ENCODE measurements at places on chromosomes 16 and 17. TPM values are rescaled to one million over a fixed set of nuclear protein-coding genes. Genes with fewer than 3 reads are reported as not detected.

DNA sequence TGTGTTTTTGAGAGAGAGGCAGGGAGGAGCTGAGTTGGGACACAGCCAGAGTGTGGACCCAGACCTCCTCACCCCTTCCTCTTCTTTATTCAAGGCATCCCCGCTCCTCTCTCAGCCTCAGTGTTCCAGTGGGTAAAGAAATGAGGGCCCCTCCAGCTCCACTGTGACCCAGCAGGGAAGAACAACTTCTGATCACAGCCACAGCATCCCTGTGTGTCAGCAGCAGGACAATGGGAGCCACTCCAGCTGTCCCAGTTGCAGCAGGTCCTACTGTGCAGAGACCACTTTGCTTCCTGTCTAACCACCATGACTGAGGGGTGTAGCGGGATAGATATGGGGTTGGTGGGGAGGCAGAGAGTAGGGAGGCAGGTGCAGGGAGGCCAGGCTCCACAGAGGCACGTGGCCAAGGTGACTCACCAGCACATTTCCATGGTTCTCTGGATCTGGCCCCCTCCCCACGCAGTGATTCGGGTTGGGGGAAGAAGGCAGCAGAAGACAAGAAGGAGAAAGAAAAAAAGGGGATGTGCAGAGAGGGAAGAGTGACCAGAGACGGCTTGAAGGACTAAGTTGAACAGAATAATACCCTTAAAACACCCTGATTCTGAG, 24.5 kb downstream of the PIK3R5 start:
- H3K4me1 ChIP-seq, result no peaks in the 10 kb centered on the region
- H3K27ac ChIP-seq, result no peak overlapping the region
- DNase-seq, result no peak
- no peak overlapping the region for H3K4me3 ChIP-seq

GRCh38 chr16:48140821-48141220, 15.0 kb downstream of the ABCC12 start:
- H3K4me1 ChIP-seq, result no peaks in the 10 kb centered on the region
- DNase-seq, result no peak
- H3K36me3 ChIP-seq, result no peaks in the 10 kb centered on the region
- no peak overlapping the region for H3K27ac ChIP-seq
- H3K4me3 ChIP-seq, result no peak overlapping the region

UMOD gene
- not detected for total RNA-seq

DNA sequence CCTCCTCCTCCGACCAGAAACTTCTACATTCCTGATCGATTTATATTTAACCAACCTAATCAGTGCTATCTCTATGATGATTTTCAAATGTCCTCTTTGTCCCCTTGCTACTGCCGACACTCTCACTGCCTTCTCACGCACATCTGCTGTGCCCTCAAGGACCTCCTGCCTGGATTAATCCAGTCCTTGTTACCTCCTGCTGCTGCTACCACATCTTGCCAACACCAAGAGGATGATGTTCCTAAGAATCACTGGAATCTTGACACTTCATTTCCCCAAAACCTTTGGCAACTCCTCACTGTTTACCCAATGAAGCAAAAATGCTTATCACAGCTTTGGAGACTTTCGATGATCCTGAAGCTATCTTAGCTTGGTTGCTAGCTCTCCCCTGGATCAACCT, 287.3 kb upstream of the AXIN2 start:
- no peaks in the 10 kb centered on the region for H3K27me3 ChIP-seq
- no peaks in the 10 kb centered on the region for H3K4me1 ChIP-seq
- no peaks in the 10 kb centered on the region for H3K36me3 ChIP-seq
- H3K27ac ChIP-seq, result no peak overlapping the region
- no peak overlapping the region for H3K4me3 ChIP-seq

GRCh38 chr17:4407216-4407615, 26.5 kb upstream of the SPNS3 start:
- no peaks in the 10 kb centered on the region for H3K27me3 ChIP-seq
- H3K27ac ChIP-seq, result no peak overlapping the region
- no peak overlapping the region for H3K4me3 ChIP-seq
- no peaks in the 10 kb centered on the region for H3K36me3 ChIP-seq
- no peaks in the 10 kb centered on the region for H3K4me1 ChIP-seq

PRR11 gene
- 52.5 TPM for total RNA-seq

GRCh38 chr16:49986351-49987124, 38.5 kb upstream of the CNEP1R1 start:
- H3K27ac ChIP-seq, result no peak overlapping the region
- peak; percentile 49 for DNase-seq
- H3K36me3 ChIP-seq, result no peaks in the 10 kb centered on the region
- H3K27me3 ChIP-seq, result no peaks in the 10 kb centered on the region
- no peak overlapping the region for H3K4me3 ChIP-seq

ENPP7 gene
- total RNA-seq, result not detected

CCL16 gene
- not detected for total RNA-seq

UBTF gene
- 89.9 TPM for total RNA-seq

GRCh38 chr17:77256710-77257109, 115.9 kb downstream of the SEC14L1 start:
- H3K36me3 ChIP-seq, result no peaks in the 10 kb centered on the region
- H3K27me3 ChIP-seq, result no peaks in the 10 kb centered on the region
- no peak overlapping the region for H3K27ac ChIP-seq
- H3K4me3 ChIP-seq, result no peak overlapping the region

FOXF1 gene
- total RNA-seq, result not detected

DNA sequence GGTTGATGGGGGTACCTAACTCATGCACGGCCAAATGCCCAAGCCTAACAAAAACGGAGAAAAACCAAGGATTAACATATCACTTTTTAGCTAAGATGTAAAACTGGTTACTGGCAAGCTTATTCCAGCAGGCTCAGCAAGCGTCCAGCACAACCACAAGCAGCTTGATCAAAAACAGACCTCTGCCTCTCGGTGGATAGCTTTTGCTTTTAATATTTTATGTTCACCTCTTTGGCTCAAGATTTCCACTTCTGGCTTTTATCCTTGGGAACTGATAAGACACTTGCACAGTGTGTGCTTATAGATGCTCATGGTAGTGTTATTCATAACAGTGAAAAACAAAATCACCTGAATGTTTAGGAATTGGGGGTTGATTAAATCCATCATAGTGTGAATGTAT, 206.9 kb upstream of the CACNG5 start:
- no peak overlapping the region for H3K4me3 ChIP-seq
- no peaks in the 10 kb centered on the region for H3K36me3 ChIP-seq
- no peaks in the 10 kb centered on the region for H3K27me3 ChIP-seq
- H3K4me1 ChIP-seq, result no peaks in the 10 kb centered on the region

GRCh38 chr17:21532763-21533385, 156.7 kb downstream of the KCNJ12 start:
- H3K36me3 ChIP-seq, result peaks cover 43% of the 10 kb centered on the region
- no peaks in the 10 kb centered on the region for H3K4me1 ChIP-seq
- H3K27me3 ChIP-seq, result no peaks in the 10 kb centered on the region
- H3K4me3 ChIP-seq, result no peak overlapping the region
- DNase-seq, result no peak
- H3K27ac ChIP-seq, result no peak overlapping the region

GRCh38 chr17:34442387-34443111, 79.5 kb upstream of the CCL1 start:
- H3K27me3 ChIP-seq, result peaks cover 36% of the 10 kb centered on the region
- H3K4me3 ChIP-seq, result no peak overlapping the region
- no peaks in the 10 kb centered on the region for H3K4me1 ChIP-seq
- DNase-seq, result no peak

GRCh38 chr16:1069154-1069553, 3.4 kb upstream of the SSTR5 start:
- peaks cover 18% of the 10 kb centered on the region for H3K27me3 ChIP-seq
- no peaks in the 10 kb centered on the region for H3K36me3 ChIP-seq
- H3K4me3 ChIP-seq, result no peak overlapping the region
- DNase-seq, result peak; percentile 76

DNA sequence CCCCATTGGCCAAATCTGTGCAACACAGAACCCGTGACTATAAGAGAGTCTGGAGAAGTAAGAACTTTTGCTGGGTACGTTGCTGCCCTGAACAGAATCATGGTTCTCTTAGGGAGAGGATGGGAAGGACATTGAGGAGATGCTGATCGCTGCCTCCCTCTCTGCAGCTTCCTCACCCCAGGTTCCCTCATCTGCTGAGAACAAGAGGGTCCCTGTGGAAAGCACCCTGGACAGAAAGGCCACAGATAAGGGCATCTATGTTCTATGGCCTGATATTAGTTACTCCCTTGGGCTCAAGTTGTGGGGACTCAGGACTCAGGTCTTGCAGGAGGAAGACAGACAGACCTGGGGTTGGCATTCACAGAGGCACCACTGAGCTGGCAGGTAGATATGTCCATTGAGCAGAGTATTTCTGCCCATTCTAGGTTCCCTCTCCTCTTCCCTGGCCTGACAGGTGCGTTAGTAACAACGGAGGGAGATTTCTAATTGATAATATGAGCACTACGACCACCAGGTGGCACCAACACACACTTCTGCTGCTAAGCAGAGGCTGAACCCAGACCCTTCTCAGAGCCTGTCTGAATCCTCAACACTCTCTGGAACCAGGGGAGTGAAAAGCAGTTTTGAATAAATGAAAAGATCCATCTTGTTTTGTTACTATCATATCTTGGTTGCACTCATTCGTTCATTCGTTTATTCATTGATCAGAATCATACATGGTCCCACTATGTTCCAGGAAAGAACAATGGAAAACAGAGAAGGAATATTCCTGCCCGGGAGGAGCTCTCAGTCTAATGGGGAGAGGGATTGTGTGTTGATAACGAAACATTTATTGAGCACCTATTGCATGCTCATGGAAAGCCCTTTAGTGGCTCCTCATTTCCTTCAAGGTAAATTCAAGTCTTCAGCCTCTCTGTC, 56.4 kb downstream of the SLC6A2 start:
- H3K4me3 ChIP-seq, result no peak overlapping the region
- H3K27me3 ChIP-seq, result peaks cover 13% of the 10 kb centered on the region
- H3K27ac ChIP-seq, result no peak overlapping the region

- no peaks in the 10 kb centered on the region for H3K27me3 ChIP-seq
- H3K36me3 ChIP-seq, result no peaks in the 10 kb centered on the region
- H3K4me3 ChIP-seq, result no peak overlapping the region
- no peak for DNase-seq
- H3K27ac ChIP-seq, result peak overlapping the region; percentile 74
Measured at GRCh38 chr17:57931488-57932137, 23.6 kb downstream of the CUEDC1 start.

GRCh38 chr16:55039511-55039910, 108.8 kb downstream of the IRX5 start:
- no peaks in the 10 kb centered on the region for H3K4me1 ChIP-seq
- H3K27me3 ChIP-seq, result no peaks in the 10 kb centered on the region
- no peaks in the 10 kb centered on the region for H3K36me3 ChIP-seq
- no peak overlapping the region for H3K4me3 ChIP-seq
- DNase-seq, result peak; percentile 7

- no peak overlapping the region for H3K4me3 ChIP-seq
- no peaks in the 10 kb centered on the region for H3K27me3 ChIP-seq
- H3K4me1 ChIP-seq, result peaks cover 6% of the 10 kb centered on the region
- H3K36me3 ChIP-seq, result no peaks in the 10 kb centered on the region
Measured at GRCh38 chr17:41803049-41804020, 8.4 kb downstream of the P3H4 start.

ATP2C2 gene
- total RNA-seq, result 3.0 TPM

- no peak overlapping the region for H3K27ac ChIP-seq
- H3K36me3 ChIP-seq, result peaks cover 13% of the 10 kb centered on the region
- H3K4me1 ChIP-seq, result peaks cover 5% of the 10 kb centered on the region
- no peak for DNase-seq
Measured at GRCh38 chr17:18227635-18228034, 2.2 kb downstream of the LLGL1 start.

GRCh38 chr16:9407206-9407758, 315.8 kb downstream of the HAPSTR1 start:
- DNase-seq, result no peak
- no peak overlapping the region for H3K27ac ChIP-seq
- no peaks in the 10 kb centered on the region for H3K4me1 ChIP-seq

DNA sequence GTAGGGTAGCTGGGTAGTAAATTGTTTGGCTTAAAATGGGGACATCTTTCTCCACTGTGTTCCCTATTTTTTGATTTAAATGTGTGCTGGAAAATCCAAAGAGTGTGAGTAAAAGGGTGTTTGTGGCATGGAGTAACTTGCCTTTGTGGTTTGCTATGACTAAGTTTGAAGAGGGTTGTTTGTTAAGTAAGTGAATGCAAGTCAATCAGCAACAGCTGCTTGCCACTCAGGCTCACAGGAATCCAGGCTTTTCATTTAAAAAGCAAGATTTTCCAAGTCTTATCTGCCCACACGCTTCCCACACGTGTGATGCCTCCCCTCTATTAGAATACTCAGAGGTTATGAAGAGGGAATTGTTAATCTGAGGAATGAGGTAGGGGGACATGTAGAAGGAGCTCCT, 847.7 kb upstream of the RBFOX1 start:
- no peak overlapping the region for H3K27ac ChIP-seq
- no peak for DNase-seq

SDR42E2 gene
- not detected for total RNA-seq

GRCh38 chr17:4018446-4018845, 54.2 kb upstream of the ATP2A3 start:
- no peak overlapping the region for H3K27ac ChIP-seq
- peaks cover 89% of the 10 kb centered on the region for H3K36me3 ChIP-seq
- DNase-seq, result no peak
- H3K27me3 ChIP-seq, result no peaks in the 10 kb centered on the region

- no peak overlapping the region for H3K4me3 ChIP-seq
- peaks cover 59% of the 10 kb centered on the region for H3K27me3 ChIP-seq
- H3K36me3 ChIP-seq, result no peaks in the 10 kb centered on the region
- no peaks in the 10 kb centered on the region for H3K4me1 ChIP-seq
- H3K27ac ChIP-seq, result no peak overlapping the region
Measured at GRCh38 chr16:80380514-80380913, 160.3 kb upstream of the DYNLRB2 start.

CCL4L2 gene
- total RNA-seq, result not detected

GRCh38 chr17:70033165-70033564, 41.9 kb upstream of the KCNJ16 start:
- H3K36me3 ChIP-seq, result no peaks in the 10 kb centered on the region
- no peak overlapping the region for H3K4me3 ChIP-seq
- no peak overlapping the region for H3K27ac ChIP-seq
- H3K4me1 ChIP-seq, result no peaks in the 10 kb centered on the region
- no peak for DNase-seq
- H3K27me3 ChIP-seq, result no peaks in the 10 kb centered on the region

CPPED1 gene
- 14.7 TPM for total RNA-seq

DNA sequence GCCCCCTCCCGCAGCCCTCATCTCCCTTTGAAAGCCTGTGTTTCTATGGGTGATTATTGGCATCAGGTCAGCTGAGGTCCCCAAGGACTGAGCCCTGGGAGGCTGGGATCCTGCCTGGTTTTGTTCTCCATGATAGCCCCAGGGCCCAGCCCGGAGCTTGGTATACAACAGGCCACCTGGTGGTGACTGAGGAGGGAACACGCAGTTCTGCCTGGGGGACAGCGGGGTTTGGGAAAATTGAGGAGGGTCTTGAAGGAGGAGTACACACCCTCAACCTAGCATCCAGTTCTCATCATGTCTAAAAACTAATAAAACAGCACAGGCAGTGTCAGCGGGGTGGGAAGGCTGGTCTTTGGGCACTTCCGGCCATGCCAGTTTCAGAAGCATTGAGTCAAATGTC, 335.1 kb downstream of the CPPED1 start:
- DNase-seq, result peak; percentile 75
- no peaks in the 10 kb centered on the region for H3K4me1 ChIP-seq
- H3K36me3 ChIP-seq, result no peaks in the 10 kb centered on the region
- no peaks in the 10 kb centered on the region for H3K27me3 ChIP-seq
- no peak overlapping the region for H3K27ac ChIP-seq

HS3ST3A1 gene
- total RNA-seq, result 1.0 TPM
